Stimulated activated naive CD4-positive, alpha-beta T cell treated with Interleukin-2 at 50 U/mL for 16 hours (primary cell): ENCODE measurements at places on chromosomes 1 and 21.

DNA sequence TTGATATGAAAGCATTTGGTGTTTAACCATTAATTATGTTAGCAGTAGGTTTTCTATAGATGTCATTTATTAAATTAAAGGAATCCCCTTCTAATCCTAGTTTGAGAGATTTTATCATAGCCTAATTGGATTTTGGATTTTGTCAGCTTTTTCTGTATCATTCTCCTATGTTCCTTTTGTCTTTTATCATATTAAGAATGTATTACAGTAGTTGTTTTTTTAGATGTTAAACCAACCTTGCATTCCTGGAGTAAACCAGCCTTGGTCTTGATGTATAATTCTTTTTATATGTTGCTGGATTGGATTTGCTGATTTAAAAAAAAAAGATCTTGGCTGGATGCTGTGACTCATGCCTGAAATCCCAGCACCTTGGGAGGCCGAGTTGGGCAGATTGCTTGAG is 5.6 kb downstream of the SETDB1 start:
- no peak for DNase-seq

DNA sequence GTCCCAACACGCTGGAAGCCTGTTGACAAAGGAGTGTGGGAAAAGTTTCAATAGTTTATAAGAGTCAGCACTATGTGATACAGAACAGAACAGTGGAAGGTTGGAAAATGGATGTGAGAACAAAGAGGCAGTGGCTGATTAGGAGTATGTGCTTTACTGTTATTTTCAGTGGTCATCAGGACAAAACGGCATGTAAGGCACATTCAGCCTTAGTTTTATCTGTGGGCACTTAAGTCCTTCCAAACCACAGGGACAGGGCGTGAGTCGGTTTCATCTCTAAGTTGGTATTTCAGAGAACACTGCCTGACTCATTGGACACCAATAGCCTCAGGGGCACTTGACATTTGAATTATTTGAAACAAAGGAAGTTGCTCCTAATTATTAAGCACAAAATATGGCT is 306.9 kb downstream of the ASTN1 start:
- no peak for DNase-seq

- DNase-seq: no peak
These were observed 34.6 kb upstream of the FMO3 start for GRCh38 chr1:171055966-171056643.

GRCh38 chr1:197600751-197601150 is 174.5 kb downstream of the DENND1B start:
- no peak for DNase-seq

GRCh38 chr1:99465176-99465900 is 180.6 kb upstream of the PALMD start:
- DNase-seq: no peak

GRCh38 chr1:27658951-27659496 is 13.0 kb downstream of the IFI6 start:
- DNase-seq: peak; percentile 41

DNA sequence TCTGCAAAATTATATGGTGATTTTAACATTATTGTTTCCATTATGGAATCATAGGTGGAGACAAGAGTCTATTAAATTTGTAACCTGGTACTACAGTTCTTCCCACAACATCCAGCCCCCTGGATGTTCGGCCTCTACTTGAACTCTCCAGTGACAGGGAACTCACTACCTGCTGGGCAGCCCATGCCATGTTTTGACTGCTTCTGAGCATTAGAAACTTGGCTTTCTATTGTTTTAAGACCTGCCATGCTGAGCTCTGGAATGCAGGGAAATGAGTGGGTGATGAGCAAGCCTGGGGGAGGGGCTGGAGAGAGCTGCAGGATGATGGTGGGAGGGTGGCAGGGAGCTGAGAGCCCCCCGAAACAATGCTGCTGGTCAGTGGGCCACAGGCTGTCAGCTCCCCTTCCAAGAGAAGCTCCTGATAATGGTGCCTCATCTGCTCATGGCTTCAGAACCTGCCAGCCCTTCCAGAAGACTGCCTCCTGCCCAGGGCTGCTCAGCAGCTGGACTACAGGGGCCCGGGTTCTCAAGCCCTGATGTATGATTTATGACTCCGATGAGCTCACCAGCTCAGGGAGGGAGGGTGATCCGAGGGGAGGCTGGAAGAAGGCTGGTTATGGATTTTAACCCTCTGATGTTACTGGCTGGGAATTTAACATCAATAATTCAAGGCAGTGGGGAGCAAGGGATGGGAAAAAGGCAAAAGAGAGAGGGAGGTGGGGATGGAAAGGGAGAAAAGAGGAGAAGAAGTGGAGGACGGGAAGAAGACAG is 205.0 kb downstream of the HIVEP3 start:
- no peak for DNase-seq

- no peak for DNase-seq
These were observed 8.0 kb upstream of the SELE start for GRCh38 chr1:169741666-169742394.

DNA sequence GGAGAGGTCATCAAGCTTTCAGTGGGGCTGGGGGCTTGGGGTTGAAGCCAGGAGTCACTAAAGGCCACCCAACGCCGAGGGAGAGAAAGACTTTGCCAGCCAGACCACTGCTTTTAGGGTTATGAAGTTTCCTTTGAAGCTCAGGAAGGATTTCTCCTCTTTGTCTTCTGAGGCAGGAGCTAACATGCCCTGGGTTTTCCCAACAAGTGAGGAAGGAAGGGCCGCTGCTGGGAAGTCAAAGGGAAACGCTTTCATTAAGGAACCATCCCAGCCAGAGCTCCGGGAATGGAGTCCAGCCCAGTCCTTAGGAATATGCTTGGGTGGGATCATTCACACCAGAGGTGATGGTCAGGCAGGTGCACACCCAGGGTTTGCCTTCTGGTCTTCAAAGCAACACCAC is 436.9 kb downstream of the PRDM2 start:
- DNase-seq: no peak

- no peak for DNase-seq
These were observed 176.8 kb downstream of the FAF1 start for GRCh38 chr1:50783286-50783685.

- DNase-seq: no peak
These were observed 36.0 kb upstream of the ATP2B4 start for GRCh38 chr1:203590603-203591002.

DNA sequence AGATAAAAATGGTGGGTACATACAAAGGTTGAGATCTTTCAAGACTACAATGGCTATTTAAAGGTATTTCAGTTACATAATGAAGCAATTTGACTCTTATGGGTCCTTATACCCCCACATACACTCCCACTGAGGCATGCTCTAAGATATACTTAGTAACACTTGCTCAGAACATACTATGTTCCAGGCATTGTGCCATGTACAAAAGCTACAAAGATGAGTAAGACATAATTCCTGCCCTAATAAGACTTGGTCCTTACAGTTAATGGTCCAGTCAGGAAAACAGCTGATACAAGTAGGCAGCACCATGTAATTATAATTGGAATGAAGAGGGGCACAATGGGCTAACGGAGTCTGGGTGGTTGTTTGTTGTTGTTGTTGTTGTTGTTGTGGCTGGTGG is 166.7 kb upstream of the BEND5 start:
- no peak for DNase-seq

- no peak for DNase-seq
These were observed 375.7 kb downstream of the NPHP4 start for GRCh38 chr1:5616366-5617178.

DNA sequence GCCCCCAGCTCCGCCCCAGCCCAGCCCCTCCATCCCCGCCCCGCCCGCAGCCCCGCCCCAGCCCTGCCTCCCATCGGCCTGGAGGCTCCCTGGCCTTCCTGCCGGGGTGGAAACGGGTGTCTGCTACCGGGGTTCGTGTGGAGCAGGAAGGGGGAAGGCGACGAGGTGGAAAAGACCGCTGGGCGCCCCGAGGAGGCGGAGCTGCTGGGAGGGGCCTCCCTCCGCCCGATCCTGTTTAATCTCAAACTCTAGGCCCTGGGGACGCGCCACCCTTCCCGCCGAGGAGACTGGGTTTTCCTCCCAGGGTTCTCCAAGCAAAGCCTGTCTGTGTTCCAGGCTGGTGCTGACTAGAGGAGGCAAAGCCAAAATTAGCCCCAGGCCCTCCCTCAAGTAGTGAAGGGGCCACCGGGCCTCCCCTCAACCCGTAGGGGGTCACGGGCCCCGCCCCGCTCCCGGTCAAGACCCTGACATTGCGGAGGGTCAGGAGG is 16.2 kb upstream of the TTLL10 start:
- DNase-seq: peak; percentile 60

- no peak for DNase-seq
These were observed 62.3 kb upstream of the RCOR3 start for GRCh38 chr1:211196880-211197279.

- DNase-seq: no peak
These were observed 181.2 kb downstream of the AGBL4 start for GRCh38 chr1:49842596-49842995.

- DNase-seq: no peak
These were observed 709 bp downstream of the GART start for GRCh38 chr21:33541105-33541711.

GRCh38 chr21:43925096-43925481 is 60.1 kb downstream of the AGPAT3 start:
- no peak for DNase-seq

GRCh38 chr1:167500283-167500860 is 18.0 kb downstream of the CD247 start:
- DNase-seq: no peak

GRCh38 chr1:147634645-147635044 is 35.7 kb downstream of the ACP6 start:
- DNase-seq: no peak

- DNase-seq: no peak
These were observed 36.2 kb downstream of the ACOT7 start for GRCh38 chr1:6357243-6357936.

- no peak for DNase-seq
These were observed 839.6 kb downstream of the ADGRL2 start for GRCh38 chr1:82640352-82640751.

GRCh38 chr1:180256341-180257027 is 26.4 kb downstream of the LHX4 start:
- no peak for DNase-seq

DNA sequence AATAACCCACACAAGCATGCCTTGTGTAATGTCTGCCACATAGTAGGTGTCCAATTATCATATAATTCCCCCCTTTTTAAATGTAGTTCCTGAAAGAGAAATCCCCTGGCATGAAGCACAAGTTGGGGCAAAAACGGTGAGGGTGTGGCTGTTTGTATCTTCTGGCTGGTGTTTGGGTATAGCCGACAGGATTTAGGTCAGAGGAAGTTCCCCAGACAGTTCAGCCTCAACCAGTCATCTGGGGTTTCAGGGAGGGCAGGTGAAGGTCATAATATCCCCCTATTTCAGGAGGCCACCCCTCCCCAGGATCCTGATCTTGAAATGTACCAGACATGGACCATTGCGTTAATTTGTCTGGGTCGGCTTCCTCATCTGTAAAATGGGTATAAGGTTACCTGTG is 29.1 kb upstream of the JUN start:
- DNase-seq: peak; percentile 19

DNA sequence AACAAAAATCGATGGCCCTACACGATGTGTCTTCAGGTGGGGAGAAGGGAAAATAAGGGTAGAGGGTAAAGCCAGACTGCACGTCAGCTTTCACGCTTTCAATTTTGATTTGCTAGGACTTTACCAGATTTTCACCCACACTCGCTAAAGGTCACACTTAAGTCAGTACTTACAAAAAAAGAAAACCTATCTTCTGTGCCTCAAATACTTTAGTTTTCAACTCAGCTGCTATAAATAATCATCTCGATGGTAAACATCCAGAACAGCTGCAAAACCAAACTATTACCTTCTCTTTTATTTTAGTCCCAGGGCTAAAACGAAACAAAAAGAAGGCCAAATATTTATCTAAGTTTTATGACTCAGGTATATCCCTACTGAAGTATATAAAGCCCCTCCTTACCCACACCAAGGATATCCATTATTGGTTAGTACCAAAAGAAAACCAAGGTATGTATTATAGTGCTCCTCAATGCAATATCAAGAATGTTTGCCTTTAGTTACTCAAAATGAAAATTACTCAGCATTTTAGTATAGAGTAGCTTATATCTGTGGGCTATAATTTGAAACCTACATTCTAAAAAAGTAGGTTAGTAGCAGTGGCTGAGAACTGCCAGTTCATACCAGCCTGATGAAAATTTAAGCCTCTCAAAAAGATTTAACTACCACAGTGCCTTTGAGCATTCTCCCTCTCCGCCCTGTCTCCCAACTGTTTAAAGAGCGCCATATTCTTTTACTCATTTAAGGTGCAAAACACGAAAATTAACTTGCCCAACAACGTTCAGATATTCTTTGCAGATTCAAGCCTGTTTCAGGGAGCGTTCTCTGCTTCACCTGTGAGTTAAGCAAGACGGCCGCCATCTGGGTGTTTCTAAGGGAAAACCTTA is 1.5 kb downstream of the CSDE1 start:
- no peak for DNase-seq

DNA sequence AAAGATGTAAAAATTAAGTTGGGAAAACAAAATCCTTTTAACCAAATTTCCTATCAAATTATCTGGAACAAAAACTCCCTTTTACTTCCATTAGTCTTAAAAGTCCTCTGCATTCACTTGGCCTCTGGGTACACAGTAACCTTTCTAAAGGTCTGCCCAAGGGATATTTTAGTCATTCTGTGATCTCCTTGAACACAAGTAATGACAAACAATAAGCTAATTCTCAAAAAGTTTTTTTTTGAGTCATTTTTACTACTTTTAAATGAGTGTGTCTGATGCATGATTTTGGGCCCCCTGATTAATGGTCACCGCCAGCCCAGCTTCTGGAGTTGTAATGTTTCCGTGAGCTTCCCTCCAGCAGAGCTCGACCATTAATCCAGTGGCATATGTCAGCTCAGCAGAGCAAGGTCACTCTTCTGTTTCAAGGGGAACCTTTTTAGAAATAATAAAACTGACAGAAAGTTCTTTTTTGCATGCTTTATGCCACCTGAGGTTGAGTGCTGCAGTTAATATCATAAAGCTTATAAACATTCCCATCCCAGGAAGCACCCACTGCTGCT is 14.3 kb downstream of the SAMSN1 start:
- peak; percentile 29 for DNase-seq

DNA sequence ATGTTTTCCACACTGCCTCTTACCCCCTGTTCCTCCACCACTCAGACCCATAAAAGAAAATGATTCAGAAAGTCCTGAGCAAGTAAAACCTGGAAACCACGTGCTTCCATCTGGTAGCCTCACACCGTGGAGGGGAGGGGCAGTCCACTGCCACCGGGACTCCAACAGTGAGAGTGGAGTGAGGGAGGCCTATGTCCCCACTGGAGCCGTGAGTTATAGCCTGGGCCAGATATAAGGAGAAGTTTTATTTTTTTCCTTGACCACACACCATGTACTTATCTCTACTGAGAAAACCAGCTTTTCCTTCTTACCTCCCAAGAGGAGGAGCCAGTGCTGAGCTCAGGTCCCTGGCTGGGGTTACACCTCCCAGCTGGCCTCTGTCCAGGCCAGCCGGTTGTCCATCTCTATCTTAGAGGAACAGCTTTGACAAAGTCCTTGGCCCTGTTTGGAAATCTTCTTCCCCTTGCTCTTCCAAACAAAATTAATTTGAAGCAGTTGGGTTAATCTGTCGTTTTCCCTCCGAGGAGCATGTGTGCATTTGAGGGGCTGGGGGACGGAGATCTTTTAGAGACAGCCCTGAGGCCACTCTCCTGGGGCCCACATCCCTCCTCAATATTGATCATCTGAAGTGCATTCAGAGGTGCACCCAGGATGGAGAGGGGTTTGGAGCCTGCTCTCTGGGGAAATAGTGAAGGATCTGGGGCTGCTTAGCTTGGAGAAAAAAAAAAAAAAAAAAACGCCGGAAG is 49.1 kb upstream of the SERBP1 start:
- no peak for DNase-seq
